Right lobe of liver (tissue), 6 donors: ENCODE measurements at places on chromosomes 3 and 15.

DNA sequence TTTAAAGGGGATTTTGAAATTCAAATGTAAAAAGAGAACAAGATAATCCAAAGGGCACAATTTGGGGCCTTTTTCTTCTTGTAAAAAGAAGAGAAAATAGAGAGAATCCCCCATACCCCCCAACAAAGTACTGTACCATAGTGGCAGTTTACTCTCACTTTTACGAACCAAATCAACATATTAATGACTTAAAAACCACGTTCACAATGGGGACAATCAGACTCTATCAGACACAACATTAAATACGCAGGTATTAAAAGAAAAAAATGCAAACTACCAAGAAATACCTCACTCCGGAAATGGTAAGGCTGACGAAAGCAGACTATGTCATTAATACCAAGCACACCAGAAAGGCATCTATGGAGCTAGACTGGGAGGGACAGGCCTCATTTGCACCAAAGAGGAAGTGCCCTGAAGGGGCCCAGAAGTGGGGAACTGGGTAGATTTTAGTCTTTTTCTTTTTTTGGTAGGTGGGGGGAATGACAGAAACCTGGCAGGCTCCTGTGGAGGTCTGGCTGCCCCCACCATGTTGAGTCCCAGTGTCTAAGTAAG is 134.3 kb downstream of the TIGIT start:
- no peak overlapping the region for H3K4me3 ChIP-seq
- no peak overlapping the region for H3K27ac ChIP-seq
- no peak for DNase-seq
- no peaks in the 10 kb centered on the region for H3K27me3 ChIP-seq

GRCh38 chr3:53236112-53236841 is 19.5 kb downstream of the TKT start:
- peaks cover 60% of the 10 kb centered on the region for H3K36me3 ChIP-seq
- no peak overlapping the region for H3K4me3 ChIP-seq
- H3K27me3 ChIP-seq, result no peaks in the 10 kb centered on the region
- H3K27ac ChIP-seq, result peak overlapping the region; percentile 54
- DNase-seq, result peak; percentile 90
- H3K4me1 ChIP-seq, result peaks cover 37% of the 10 kb centered on the region

- peak overlapping the region; percentile 69 for H3K27ac ChIP-seq
- no peak overlapping the region for H3K4me3 ChIP-seq
- peaks cover 26% of the 10 kb centered on the region for H3K4me1 ChIP-seq
- DNase-seq, result no peak
- H3K36me3 ChIP-seq, result no peaks in the 10 kb centered on the region
These were observed 71.9 kb downstream of the ITPR1 start for GRCh38 chr3:4564928-4565586.

- H3K4me3 ChIP-seq, result no peak overlapping the region
- no peaks in the 10 kb centered on the region for H3K36me3 ChIP-seq
- no peak for DNase-seq
- H3K27me3 ChIP-seq, result no peaks in the 10 kb centered on the region
- H3K27ac ChIP-seq, result no peak overlapping the region
These were observed 31.5 kb upstream of the FAM81A start for GRCh38 chr15:59406446-59406845.

DNA sequence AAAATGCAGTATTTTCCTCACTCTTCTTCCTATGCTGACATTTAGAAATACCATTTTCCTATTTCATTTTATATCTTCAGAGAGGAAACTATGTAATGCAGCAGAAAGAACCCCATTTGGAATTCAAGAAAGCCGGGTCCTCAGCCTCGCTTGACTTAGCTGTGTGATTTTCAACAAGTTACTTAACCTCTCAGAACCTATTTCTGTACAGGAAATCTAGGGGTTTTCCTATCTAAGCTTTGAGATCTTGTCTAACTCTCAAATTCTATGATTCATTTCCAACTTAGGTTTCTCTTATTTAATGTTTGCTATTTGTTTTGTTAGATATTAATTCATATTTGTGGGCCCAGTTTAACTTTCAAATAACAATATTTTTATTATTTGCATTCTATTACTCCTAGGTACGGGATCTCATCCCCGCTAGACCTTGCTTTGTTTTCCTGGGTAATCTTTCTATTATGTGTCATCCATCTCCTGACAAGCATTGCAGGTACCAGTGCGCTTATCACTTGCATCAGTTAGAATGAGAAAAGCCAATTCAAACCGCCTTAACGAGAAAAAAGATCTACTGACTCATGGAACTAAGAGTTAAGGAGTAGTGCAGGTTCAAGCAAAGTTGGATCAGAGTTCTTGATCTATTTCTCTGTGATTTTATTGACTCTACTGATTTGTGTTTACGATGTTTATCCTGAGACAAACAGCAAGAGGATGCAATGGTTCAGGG is 70.6 kb upstream of the BHLHE40 start:
- H3K4me1 ChIP-seq, result no peaks in the 10 kb centered on the region
- no peaks in the 10 kb centered on the region for H3K36me3 ChIP-seq
- DNase-seq, result no peak
